NCI-H446 treated with DMSO at 0.1 percent for 48 hours (cell line): ENCODE measurements at places on chromosomes 6 and 20.
A peak's percentile ranks its signal among the peaks of the same experiment; 100 is the strongest.

- peak; percentile 84 for DNase-seq
Measured at GRCh38 chr6:135937106-135937505, 85.6 kb downstream of the PDE7B start.

DNA sequence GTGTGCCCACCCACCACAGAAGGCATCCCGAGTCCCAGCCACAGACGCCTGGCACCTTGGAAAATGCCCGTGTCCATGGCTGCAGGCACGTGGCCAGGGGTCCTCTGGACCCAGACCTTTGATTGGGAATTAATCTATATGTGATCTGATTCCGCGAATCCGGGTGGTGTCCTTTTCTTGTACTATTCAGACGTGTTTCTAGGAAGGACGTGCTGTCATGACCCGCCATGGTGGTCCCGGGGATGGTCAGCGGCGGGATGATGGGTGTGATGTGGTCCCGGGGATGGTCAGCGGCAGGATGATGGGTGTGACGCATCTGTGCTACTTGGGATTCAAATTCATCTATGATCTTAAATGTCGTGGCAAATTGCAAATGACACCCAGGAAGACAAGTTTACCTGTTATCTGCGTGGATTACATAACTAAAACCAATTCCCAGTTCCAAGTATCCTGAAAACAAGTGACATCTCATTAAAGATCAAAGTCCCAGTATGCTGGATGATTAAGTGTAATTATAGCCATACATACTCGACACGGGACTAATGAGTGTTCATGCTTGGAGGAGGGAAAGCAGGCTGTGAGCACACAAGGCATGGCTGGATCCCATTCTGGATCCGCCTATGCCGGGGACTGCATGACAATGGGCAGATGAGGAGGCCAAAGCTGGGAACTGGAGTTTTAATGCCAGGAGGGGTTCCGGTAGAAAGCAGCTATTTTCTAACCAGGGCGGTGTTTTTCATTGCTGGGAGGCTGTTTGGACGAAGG, 256.5 kb downstream of the TAF4 start:
- no peak for DNase-seq

DNA sequence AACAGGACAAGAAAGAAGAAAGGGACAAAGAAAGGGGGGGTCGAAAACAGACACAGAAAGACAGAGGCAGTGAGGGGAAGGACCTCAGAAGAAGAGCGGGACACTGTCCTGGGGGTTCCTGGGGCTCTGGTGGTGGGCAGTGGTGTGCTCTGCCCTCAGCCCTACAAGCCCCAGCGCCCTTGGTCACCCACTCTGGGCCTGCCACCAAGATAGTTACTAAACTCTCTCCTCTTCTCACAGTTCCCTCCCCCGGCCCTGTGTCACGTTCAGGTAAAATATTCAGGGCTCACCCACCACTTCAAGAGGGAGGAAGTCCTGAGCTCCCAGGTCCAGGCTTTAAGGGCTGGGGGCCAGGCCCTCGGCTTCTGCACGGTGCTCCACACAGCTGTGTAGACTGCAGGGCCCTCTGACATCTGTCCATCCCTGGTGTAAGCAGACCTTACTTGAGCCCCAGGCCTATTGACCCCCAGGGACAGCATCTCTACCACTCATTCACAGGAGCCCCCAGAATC, 87.4 kb downstream of the MRPL14 start:
- DNase-seq: no peak

DNA sequence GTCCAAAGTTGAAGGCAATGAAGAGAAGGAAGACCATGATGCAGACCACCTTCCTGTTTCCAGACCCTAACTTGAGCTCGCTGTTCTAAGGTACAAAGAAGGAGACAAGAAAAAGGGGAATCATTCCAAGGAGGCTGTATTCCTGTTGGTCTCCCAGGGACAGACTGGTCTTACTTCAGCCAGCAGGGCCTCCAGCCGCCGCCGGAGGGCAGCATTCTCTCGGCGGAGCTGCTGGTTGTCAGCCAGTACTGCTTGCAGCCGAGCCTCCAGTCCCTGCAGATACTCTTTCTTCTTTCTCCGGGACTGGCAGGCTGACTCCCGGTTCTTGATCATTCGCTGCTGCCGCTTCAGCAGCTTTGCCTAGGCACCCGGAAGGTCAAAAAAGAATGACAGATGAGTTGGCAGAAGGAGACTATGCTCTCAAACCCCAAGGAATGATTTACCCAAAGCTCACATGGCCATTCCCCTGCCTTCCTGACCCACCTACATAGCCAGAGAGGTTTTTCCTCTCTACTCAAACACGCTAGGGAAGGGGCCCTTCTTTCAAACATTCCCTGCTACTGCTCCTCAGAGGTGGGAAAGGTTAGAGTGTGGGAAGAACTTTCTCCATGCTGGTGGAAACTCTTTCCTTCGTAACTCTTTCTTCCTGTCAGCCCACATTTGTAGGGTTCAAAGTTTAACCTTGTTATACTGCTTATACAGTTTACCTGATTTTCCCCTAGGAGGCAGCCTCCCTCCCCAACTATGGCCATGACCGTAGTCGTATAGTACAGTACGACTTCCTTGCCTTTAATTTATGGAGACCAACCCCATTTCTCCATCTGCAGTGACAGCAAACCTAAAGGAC, 9.0 kb downstream of the ATF6B start:
- DNase-seq: peak; percentile 49
